ENCODE measurements at places on chromosomes 2 and 18.

- DNase-seq = no peak
Measured at GRCh38 chr2:66575625-66576310, 140.8 kb downstream of the MEIS1 start.

- DNase-seq = no peak
Measured at GRCh38 chr2:169716938-169717690, 16.5 kb upstream of the KLHL23 start.

- DNase-seq = peak; percentile 68
Measured at GRCh38 chr2:1394709-1395408, 18.4 kb upstream of the TPO start.

DNA sequence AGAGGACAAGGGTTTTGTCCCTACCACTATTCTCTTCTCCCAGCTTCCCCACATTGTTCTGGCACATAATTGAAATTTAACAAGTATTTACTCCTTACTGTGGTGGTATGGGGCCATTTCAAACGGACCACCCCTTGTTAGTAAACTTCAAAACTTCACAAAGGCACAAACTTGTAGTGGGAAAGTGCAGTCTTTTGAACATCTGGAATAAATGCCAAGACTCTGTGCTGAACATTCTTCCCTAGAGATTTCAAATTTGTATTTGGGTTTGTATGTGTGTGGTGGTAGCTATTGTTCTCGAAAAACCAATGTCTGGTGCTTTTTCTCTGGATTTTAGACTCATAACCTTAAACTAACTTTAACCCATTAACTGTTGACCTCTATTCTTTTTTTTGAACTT, 151.6 kb downstream of the NRP2 start:
- DNase-seq = no peak

GRCh38 chr2:213015387-213016165, 135.8 kb downstream of the IKZF2 start:
- no peak for DNase-seq

GRCh38 chr2:188450732-188451483, 159.2 kb downstream of the GULP1 start:
- DNase-seq = no peak

DNA sequence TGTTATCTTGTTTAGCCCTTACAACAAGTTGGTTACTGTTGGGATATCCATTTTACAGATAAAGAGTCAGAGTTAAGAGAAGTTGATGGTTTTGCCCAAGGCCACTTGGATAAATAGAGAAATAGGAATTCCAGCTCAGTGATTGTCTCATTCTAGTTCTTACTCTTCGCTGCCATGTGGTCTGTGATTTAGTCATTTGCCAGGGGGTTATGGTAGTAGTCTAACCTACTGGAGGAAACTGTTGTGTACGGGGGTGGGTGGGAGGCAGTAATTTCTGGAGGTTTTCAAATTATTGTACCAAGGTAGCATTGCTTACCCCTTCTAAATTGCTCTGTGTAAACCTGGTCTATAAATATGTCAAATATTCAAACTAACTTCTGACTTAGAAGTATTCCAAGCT, 110.4 kb downstream of the MAP2 start:
- no peak for DNase-seq

DNA sequence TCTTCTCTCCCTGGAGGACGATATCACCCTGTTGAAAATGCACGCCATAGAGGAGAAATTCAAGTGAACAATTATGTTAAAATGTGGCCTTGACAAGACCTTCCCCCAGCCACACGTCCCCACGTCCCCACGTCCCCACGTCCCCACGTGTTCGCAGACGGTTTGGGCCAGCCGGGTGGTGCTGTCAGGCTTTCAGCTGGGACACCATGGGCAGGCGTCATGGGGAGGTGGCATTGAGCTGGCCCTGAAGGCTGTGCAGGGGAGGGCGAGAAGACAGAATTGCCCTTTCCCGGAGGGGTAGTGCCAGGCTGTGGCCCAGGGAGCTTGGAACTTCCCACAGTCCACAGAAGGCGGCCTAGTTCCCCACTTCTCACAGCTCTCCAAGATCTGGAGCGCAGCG, 240.7 kb upstream of the RAB6C start:
- no peak for DNase-seq

DNA sequence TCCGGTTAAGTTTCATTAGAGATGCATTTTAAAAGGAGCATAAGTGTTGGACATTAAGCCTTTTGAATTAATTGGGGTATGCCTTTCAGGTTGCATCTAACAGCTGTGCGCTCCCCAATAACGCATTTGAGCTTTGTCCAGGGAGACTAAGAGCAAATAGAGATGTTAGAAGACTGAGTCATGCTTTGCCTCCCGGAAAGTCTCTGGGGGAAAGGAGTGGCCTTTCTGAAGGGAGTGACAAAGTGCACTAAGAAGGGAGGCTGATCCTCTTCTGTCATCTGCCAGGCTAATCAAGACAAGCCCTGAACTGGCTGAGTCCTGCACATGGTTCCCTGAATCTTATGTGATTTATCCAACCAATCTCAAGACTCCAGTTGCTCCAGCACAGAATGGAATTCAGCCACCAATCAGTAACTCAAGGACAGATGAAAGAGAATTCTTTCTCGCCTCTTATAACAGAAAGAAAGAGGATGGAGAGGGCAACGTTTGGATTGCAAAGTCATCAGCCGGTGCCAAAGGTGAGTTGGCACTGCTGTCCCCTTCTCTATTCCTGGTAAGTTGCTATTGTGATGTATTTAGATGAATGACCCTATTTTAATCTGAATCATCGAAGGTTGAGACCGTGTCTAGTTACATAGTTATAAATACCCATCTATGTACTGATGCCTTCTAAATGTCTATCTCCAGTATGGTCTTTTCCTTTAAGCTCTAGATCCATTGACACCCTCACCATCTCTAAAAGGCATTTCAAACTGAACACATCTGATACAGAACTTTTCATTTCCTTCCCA, 12.1 kb downstream of the TTL start:
- DNase-seq = no peak
